ENCODE measurements at places on chromosomes 2 and 18. TPM values are rescaled to one million over a fixed set of nuclear protein-coding genes. Genes with fewer than 3 reads are reported as not detected.

PLEKHM3 gene
- total RNA-seq = 19.5 TPM

NR4A2 gene
- total RNA-seq = 0.56 TPM

- DNase-seq = no peak
Measured at GRCh38 chr2:220876080-220876824, 695.9 kb downstream of the EPHA4 start.

- DNase-seq = no peak
Measured at GRCh38 chr18:429030-429429, 71.5 kb downstream of the COLEC12 start.

- no peak for DNase-seq
Measured at GRCh38 chr2:120984452-120985173, 248.9 kb downstream of the GLI2 start.

Measured in neural progenitor cell (in vitro differentiated cells).